Gastroesophageal sphincter (tissue), 4 donors: ENCODE measurements at places on chromosomes 3 and 15.

DNA sequence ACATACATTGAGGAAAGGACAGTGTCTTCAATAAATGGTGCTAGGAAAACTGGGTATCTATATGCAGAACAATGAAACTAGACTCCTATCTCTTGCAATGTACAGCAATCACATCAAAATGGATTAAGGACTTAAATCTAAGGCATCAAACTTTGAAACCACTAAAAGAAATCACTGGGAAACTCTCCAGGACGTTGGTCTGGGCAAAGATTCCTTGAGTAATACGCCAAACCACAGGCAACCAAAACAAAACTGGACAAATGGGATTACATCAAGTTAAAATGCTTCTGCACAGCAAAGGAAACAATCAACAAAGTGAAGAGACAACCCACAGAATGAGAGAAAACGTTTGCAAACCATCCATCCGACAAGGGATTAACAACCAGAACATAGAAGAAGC, 14.5 kb downstream of the LAMP3 start:
- ATAC-seq, result no peak

DNA sequence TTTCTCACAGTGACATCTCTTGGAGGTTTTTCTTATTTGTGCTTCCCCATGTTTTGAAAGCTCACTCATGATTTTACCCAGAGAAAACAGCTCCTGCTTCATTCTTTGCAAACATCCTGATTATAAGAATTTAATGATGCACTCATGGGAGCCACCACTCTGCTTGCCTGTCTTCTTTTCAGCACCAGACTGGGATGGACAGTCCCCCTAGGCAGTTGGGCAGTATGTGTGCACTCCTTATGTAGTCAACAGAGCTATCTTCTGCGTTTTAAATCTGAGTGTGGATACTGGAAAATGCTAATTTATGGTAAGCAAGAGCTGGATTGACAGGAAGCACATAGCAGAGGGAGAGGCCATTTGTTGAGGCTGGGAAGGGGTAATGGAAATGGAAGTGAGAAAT, 276.1 kb downstream of the AGBL1 start:
- no peak for ATAC-seq

DNA sequence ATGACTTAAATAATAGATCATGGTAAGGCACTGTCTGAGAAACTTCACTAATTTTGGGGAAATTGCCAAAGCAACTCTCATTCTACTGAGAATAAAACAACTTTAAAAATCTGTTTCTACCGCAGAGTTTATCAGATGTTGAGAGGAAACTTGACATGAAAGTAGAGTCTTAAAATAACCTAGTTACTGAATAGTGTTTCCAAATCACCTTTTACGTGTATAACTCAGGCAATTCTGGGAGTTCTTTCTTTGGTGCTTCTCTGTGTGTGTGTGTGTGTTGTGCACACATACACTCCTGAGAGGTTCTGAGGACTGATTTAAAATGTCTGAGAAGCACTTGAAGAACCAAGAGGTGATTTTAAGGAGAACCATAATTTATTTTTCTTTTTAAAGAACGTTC, 236.6 kb downstream of the SV2B start:
- no peak for ATAC-seq

DNA sequence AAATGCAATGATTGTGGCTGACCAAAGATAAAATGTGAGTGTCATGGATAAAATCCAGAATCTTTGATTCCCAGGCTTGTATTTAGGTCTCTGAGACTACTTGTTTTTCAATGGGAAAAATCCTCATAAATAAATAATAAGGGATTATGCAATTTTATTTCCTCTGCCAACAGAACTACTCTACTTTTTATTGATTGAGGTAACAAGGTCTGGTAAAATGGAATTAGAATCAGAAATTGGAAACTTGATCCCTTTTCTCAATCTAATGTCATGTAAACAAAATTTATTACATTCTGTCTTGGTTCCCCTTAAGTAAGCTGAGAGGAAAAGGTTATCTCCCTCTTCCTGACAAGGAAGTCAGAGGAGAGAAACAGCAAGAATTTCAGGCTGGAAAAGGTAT, 48.3 kb upstream of the CCDC50 start:
- no peak for ATAC-seq

DNA sequence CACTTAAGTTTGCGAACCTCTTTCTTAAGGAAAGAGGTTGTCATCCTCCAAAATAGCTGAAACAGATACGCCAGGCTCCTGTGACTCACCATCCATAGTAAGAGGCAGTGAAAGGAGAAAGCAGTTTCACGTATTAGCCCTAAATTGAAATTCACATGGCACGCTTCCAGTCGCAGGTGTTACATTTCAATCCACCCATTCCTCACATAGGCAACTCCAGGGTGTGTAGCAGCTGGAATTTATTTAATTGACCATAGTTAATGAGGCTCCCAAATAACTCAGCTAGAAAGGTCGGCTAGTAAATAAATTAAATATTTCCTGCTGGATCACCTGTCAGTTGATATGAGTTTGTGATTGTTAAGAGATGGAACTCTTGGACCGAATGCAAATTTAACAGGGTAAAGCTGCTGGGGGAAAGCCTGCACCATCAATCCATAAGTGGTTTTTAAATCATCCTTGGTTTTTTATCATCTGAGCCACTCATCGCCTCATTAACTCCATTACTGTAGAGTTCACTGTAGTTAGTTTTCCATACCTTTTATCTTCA, 19.6 kb downstream of the NSUN3 start:
- no peak for ATAC-seq

DNA sequence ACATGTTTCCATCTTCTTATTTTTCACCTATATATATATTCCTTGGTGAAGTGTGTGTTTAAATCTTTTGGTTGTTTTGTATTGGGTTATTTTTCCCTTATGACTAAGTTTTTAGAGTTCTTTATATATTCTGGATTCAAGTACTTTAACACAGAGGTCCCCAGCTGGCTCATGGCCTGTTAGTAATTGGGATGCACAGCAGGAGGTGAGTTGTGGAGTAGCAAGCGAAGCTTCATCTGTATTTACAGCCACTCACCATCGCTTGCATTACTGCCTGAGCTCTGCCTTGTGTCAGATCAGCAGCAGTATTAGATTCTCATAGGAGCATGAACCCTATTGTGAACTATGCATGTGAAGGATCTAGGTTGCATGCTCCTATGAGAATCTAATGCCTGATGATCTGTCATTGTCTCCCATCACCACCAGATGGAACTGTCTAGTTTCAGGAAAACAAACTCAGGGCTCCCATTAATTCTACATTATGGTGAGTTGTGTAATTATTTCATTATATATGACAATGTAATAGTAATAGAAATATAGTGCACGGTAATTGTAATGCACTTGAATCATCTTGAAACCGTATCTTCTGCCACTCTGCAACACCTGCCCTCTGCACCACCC, 151.6 kb downstream of the RSRC1 start:
- no peak for ATAC-seq

DNA sequence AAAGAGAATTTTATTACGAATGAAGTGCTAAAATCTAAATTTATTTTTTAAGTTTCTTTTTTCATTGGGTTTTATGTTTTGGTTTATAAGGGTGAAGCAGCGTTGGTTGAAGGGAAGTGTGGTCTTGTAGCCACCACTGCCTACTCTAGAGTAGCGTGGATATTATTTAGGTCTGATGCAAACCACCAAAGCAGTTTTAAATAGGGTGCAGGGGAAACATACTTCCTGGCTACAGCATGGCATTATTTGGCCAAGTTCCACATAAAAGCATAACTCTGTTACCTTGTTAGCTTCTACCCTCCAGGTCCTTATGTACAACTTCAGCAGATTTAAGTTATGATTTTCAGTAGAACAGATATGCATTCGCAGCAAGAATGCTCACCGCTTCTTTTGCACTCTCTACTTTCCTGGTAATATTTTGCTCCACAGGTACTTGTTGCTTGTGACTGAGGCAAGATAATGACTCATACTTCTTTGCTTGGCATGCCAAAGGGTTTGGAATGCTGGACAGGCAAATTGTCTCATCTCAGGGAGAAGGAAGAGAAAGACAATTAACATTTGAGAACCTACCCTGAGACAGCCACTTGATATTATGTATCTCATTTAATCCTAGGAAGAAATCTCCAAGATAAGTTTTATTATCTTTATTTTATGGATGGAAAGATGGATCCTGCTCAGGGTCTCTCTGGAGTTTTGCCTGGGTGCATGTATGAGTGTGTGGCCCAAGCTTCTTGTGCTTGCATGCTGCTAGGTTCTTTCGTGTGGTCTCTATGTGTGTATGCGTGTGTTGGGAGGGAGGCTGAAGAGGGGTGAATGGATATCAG, 5.4 kb downstream of the TGFBR2 start:
- peak; percentile 42 for ATAC-seq

DNA sequence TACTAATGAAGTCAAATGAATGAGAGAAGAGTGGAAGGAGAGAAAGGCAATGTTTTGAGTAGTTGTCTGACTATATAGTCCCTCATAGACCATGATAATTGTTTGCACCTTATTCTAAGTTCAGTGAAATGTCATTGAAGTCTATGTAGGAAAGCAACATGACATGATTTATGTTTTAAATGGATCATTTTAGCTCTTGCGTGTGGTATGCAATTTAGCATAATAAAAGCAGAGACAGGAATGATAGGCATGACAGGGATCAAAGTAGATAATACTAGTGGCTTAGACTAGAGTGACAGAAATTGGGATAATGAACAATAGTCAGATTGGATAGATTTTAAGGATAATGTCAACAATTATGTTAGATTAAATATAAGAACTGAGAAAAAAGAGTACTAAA, 132.5 kb downstream of the PYDC2 start:
- ATAC-seq, result no peak

GRCh38 chr3:47082519-47082918, 81.4 kb downstream of the SETD2 start:
- ATAC-seq, result no peak

- ATAC-seq, result no peak
Measured at GRCh38 chr3:171729452-171730334, 80.6 kb downstream of the PLD1 start.

DNA sequence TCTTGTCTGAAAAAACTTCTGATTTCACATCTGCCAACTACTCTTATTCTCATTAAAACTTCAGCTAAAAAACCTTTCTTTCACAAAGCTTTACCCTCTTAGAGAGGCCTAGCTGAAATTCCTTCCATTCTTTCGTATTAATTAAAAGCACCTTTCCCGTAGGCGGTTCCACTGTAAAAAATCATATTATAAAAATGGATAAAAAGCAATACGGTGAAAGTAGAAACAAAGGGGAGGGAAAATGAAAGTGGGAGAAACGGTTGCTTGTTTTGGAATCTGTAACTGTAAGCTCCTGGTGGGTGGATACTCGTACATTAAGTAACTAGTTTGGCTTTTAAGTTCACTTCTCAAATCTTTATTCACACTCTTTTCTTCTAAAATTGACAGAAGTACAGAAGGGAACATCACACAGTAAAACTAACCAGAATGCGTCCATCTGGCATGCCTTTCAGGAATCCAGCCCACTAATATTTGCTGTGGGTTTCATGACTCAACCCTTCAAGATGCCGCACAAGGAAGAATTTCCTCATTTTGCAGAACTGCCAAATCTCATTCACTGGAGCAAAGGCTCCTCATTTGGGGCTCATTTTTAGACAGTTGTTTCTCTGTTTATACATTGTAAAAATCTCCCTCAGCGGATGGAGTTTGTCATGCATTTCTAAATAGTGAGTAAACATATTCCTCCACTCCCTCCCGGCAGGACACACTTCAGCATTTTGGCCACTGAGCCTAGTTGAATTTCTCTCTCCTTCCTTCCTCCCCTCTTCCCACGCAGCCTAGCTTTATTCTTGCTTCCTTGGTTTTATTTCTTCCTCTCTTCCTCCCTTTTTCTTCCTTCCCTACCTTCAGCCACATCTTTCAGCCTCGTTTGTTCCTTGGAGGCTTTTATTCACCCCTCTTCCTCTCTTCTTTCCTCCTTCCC, 419.5 kb upstream of the NAALADL2 start:
- peak; percentile 11 for ATAC-seq

- no peak for ATAC-seq
Measured at GRCh38 chr3:185411133-185411532, 48.2 kb downstream of the MAP3K13 start.

GRCh38 chr3:180421221-180421620, 180.7 kb upstream of the TTC14 start:
- no peak for ATAC-seq

- ATAC-seq, result no peak
Measured at GRCh38 chr3:106272302-106272701, 403.5 kb upstream of the CBLB start.

GRCh38 chr15:69930754-69931153, 167.0 kb downstream of the TLE3 start:
- no peak for ATAC-seq

- ATAC-seq, result no peak
Measured at GRCh38 chr3:25257026-25257425, 171.0 kb upstream of the RARB start.

- ATAC-seq, result no peak
Measured at GRCh38 chr3:58464866-58465265, 27.0 kb upstream of the KCTD6 start.

- peak; percentile 66 for ATAC-seq
Measured at GRCh38 chr3:14393440-14394106, 8.8 kb upstream of the SLC6A6 start.

- ATAC-seq, result no peak
Measured at GRCh38 chr3:44339181-44340057, 853 bp downstream of the TCAIM start.

GRCh38 chr15:56923174-56923591, 4.7 kb downstream of the TCF12 start:
- ATAC-seq, result no peak

GRCh38 chr15:34323217-34323616, 14.4 kb downstream of the SLC12A6 start:
- no peak for ATAC-seq

DNA sequence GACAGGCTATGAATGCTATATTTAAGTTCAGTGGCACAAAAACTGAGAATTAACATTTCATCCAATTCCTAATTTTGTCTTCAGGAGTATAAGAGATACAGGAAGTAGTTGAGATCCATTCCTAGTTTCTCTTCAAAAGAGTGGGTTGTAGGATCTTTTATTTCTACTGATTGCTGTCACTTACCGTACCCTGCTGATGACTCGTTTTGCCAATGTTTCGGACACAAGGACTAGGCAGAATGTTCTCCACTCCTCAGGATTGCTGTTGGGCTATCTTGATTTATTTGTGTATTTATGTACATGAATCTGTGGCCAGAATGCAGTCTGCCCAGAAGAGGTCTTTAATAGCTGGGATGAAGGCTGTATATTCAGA, 11.9 kb downstream of the ARL8B start:
- ATAC-seq, result no peak

DNA sequence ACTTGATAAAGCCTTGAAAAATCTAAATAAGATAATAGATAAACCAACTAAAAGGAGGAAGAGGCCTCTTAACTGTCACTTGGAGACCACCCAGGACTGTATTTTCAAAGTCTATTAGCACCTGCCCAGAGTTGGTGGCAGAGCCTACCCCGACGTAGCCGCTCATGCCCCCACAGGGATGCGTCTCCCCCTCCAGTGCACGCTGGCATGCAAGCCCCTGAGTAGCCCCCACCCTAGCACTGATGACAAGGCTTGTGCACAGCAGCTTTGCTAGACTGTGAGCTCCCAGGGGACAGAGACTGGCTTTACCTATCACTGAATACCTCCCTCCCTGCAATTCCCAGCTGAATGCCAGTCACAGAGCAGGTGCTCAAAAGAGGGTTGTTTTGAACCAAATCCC, 54.1 kb upstream of the HES1 start:
- ATAC-seq, result no peak

GRCh38 chr15:27438403-27439375, 467.7 kb downstream of the GABRG3 start:
- ATAC-seq, result no peak

GRCh38 chr3:124322309-124322880, 330.5 kb upstream of the ROPN1 start:
- ATAC-seq, result no peak

- ATAC-seq, result peak; percentile 16
Measured at GRCh38 chr15:49887659-49888322, 231.2 kb downstream of the ATP8B4 start.
